ENCODE measurements at places on chromosomes 5 and 9.

DNA sequence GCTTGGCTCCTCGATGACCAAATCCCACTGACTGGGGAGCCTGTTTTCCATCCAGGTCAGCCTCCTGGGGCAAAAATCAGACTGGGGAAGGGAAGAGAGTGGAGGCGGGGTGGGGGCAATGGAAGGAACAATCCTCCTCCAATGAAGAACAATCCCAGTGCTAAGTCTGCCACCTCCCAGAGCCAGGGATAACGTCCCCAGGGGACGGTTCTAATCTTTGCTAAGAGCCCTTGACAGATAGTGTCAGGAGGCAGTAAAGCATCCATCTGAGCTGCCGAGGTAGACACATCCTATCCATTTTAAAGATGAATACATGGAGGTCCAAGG is 298.5 kb upstream of the MSX2 start:
- DNase-seq = no peak

GRCh38 chr9:110922145-110922544 is 116.1 kb downstream of the LPAR1 start:
- DNase-seq = no peak

DNA sequence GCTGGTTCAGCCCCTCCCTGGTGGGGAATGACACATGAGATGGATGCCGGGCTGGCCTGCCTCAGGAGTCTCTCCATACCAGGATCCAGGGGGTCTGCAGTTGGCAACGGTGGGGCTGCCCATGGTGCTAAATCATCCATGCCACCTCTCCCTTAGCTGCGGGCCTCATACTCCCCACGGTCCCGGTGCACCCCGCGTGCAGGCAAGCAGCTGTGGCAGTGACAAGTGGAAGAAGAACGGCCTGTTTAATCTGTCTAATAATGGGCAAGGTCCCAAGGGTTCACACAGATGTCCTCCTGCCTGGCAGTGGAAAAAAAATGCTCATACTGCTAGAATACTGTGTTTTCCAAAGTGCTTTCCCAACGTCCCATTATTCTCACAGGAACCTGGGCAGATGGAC is 196.9 kb upstream of the PANK3 start:
- no peak for DNase-seq

GRCh38 chr5:67286006-67286405 is 89.4 kb upstream of the CD180 start:
- no peak for DNase-seq

DNA sequence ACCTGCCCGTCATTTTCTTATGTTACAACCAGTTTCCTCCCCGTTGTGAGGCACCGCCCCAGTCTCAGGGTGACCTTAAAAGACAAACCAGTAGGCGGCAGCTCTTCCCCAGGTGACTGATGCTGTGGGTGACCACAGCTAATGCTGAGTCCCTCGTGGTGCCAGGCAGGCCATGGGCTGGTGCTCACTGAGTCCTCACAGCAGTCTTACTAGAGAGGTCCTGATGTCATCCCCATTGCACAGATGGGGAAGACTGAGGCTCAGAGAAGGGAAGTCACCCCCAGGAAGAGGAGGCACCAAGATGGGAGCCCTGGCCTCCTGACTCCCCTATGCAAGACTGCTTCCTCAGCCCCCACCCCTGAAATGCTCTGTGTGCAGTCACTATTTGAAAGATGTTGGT is 978 bp downstream of the CFAP157 start:
- DNase-seq = no peak

GRCh38 chr9:13281356-13282016 is 2.0 kb upstream of the MPDZ start:
- DNase-seq = peak; percentile 72

GRCh38 chr9:136668983-136669790 is 6.5 kb downstream of the EGFL7 start:
- no peak for DNase-seq

DNA sequence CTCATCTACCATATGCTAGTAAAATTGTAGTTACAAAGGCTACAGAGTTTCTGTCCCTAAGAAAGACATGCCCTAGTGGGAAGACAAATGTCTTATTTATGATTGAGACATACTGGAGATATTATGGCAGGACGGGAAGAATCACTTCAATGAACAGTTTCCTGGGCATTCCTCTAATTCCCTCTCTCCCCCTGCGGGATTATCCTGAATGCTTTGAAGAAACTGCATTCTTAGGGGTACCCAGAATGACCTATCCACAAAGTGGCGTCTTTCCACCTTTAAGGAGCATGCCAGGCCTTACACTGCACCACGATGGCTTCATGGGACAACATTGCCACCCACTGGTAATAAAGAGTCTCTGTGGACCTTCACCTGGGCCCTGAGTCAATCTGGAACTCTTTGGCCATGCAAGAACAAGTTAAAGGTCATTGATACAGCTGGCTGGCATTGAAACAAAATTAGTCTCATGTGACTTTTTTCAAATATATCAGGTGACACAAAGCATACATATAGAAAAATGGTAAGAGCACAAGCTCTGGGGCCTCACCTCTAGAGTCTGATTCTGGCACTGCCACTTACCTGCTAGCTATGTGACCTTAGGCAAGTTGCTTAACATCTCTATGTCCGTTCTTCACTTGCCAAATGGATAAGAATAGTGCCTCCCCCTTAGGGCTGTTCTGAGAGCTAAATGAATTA is 32.0 kb downstream of the ANKRD55 start:
- peak; percentile 88 for DNase-seq

DNA sequence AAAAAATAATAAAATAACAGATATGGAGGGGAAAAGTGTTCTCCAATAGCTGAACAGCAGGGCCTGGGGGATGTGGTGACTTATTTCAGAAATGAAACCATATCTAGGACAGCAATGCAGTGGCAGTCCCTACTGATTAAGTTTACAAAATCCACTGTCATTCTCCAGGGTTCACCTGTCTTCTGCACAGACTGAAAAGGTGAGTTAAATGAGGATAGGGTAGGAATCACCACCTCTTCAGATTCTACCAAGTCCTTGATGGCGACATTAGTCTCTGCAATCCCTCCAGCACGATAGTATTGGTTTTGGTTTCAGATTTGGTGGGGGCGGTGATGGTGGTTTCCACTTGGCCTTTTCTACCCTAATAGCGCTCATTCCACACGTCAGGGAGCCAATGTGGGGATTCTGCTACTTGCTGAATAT is 32.3 kb upstream of the NPM1 start:
- DNase-seq = no peak

- DNase-seq = no peak
Measured at GRCh38 chr5:155530046-155530445, 516.5 kb downstream of the KIF4B start.

DNA sequence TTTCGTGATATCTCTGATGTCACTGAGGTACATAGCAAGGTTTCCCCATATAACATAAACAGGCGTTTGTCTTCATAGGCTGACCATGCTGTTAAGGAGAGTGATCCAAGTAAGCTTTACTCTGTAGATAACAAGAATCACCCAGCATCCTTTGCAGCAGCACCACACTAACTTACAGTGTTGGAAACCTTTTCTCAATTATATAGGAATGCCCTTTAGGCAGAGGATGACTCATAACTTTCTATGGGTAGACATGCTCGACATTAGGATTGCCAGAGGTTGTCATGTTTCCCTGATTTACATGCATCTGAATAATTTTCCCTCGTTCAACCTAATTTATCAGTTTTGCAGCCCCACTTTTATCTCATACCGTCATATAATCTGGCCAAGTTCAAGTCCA is 870.0 kb upstream of the CDH9 start:
- DNase-seq = no peak

- no peak for DNase-seq
Measured at GRCh38 chr9:101437806-101438232, 2.2 kb upstream of the ALDOB start.

DNA sequence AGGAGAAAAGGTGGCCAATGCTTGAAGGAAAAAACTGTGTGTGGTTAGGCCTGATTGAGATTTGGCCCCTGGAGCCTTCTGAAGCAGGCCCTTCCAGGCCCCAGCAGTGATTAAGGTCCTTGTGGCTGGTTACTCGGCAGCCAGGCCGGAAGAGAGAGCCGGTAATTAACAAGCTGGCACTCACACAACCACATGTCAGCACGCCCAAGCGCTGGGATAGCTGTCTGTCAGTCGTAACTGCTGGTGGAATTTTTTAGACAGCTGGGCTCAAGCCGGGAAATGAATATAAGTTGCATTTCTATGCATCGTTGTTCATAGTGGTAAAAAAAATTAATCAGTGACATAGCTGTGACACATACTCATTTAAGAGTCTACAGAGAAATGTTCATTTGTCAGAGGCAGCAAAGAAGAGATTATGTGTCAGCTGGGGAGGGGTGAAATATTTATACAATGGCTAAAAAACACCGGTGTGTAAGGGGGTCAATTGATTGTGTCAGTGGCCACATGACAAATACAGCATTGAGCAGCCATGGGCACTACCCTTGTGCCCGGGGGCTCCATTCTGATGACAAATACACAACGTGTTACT is 13.7 kb upstream of the ARAP3 start:
- DNase-seq = no peak

DNA sequence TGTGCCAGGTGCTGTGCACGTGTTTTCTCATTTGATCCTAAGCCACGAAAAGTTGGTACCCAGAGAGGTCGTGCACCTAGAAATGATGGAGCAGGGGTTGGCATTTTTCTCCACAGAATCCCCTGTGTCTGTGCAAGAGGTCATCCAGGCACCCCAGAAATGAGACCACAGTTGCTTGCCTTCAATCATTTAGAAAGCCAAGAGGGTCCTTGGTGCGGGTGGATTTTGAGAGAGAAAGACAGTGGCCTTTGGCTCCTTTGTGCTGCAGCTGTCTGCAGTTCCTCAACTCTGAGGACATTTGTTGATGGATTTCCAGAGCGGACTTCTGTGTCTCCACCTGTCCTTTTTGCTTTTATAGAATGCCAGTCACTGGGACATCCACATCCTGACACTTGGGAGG is 33.8 kb upstream of the SPRY4 start:
- no peak for DNase-seq

GRCh38 chr5:34698754-34699153 is 42.6 kb downstream of the RAI14 start:
- DNase-seq = no peak

DNA sequence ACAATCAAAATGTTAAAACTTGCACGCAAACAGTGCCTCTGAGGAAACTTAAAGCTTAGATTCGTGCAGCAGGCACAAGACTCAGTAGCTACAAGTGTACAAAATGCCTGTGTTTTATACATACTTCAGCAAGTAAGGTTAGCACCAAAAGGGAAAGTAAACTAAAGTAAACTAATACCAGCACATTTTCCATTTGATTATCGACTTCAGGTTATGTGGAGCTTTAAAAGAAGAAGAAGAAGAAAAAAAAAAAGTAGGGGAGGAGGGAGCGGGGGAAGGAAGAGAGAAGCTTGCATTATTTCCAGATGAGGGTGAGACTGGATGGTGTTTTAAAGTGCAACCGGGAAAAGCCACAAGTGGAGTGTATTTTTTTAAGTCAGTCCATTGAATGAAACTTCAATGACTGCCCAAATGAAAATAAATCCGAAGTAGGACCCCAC is 596 bp upstream of the ADAMTS6 start:
- DNase-seq = peak; percentile 62

- no peak for DNase-seq
Measured at GRCh38 chr5:88049156-88049555, 219.5 kb downstream of the TMEM161B start.

GRCh38 chr5:156128026-156128425 is 198.9 kb upstream of the SGCD start:
- no peak for DNase-seq

DNA sequence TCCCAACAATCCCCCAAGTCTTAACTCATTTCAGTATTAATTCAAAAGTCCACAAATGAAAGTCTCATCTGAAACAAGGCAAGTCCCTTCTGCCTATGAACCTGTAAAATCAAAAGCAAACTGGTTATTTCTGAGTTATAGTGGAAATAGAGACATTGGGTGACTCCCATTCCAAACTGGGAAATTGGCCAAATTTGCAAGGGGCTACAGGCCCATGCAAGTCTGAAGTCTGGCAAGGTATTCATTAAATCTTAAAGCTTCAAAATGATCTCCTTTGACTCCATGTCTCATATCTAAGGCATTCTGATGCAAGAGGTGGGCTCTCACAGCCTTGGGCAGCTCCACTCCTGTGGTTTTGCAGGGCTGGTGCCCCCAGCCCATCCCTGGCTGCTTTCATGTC is 167.9 kb downstream of the HTR1A start:
- no peak for DNase-seq

DNA sequence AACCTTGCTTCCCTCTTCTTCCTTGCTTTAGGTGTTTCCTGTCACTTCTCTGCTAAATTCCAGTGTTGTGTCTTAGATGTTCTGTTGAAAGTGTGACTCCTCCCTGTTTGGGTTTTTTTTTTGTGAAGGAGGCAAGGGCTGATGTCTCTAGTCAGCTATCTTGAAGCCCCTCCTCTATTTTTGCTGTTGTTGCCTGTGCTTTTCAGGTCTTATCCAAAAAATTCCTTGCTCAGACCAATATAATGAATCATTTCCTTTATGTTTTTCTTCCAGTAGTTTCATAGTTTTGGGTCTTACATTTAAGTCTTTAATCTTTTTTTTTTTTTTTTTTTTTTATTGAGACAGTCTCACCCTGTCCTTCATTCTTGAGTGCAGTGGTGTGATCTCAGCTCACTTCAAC is 22.3 kb downstream of the RIC1 start:
- DNase-seq = peak; percentile 42

- peak; percentile 4 for DNase-seq
Measured at GRCh38 chr5:7805379-7805778, 45.6 kb downstream of the CFAP90 start.

GRCh38 chr9:2645569-2645968 is 24.0 kb downstream of the VLDLR start:
- DNase-seq = no peak

DNA sequence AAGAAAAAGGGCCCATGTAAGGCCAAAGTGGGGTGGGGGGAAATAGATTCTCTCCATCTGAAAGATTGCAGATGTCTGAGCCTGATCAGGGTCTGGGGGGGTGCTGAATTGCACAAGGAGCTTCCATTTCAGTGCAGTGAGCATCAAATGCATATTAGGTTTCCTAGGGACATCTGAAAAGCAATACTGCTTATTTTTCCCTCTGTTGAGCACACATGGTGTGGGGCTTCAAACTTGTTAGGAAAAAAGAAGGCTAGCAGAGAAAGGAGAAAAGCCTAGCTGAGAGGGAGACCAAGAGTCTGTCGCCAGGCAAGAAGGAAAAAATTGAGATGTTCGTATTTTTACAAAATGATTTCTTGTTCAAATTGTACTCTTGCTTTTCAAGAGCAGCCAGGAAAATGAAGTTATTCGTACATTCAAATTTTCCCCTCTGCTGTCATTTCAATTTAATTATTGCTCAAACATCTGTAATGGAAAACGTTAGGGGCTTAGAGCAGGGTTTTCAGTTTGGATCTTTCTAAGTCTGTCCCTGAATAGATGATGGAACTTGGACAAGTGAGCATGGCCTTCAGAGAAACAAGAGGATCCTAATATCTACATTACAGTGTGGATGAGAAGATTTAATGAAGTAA is 191.9 kb upstream of the GAS1 start:
- DNase-seq = no peak

All from cardiac fibroblast (primary cell).